ENCODE measurements at places on chromosomes 2 and 18. TPM values are rescaled to one million over a fixed set of nuclear protein-coding genes. Genes with fewer than 3 reads are reported as not detected.

DPYSL5 gene
- not detected for total RNA-seq

OXER1 gene
- total RNA-seq, result 3.1 TPM

CHMP3 gene
- total RNA-seq, result 157 TPM

CDK5R2 gene
- total RNA-seq, result not detected

TNFAIP6 gene
- 1.9 TPM for total RNA-seq
